Small intestine (tissue), 16 donors: ENCODE measurements at places on chromosomes 7 and 10.

DNA sequence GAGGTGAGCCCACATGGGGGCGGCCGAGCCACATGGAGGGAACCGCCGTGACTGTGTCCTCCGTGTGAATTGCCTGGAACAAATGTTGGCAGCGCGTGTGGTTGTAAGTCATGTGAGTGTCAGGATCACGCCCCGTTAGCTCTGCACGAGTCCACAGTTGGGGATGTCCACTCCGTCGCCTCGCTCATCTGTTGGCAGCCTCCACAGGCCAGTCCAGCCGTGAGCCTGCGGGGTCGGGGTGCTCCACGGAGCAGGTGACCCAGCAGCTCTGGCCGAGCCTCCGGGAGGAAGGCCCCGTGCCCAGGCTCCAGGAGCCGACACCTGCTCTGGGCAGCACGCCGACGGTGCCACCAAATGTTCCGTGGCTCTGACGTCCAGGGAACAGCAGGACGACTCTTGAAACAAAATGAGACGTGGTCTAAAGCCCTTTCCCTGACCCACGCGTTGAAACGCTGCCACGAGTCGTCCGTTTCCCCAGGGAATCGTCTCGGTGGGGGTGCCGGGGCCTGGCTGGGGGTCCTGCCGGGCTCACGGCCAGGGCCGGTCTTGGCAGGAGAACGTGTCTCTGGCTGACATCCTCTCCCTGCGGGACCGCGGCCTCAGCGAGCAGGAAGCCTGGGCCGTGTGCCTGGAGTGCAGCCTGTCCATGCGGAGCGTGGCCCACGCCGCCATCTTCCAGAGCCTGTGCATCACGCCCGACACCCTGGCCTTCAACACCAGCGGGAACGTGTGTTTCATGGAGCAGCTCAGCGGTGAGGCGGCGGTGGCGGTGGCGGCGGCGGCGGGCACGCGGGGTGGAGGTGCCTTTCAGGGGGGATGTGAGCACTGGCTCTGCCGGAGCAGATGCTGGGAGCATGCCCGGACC, 7.0 kb downstream of the KNDC1 start:
- no peak overlapping the region for H3K4me3 ChIP-seq
- H3K27ac ChIP-seq = no peak overlapping the region
- no peak for DNase-seq
- no peaks in the 10 kb centered on the region for H3K36me3 ChIP-seq

DNA sequence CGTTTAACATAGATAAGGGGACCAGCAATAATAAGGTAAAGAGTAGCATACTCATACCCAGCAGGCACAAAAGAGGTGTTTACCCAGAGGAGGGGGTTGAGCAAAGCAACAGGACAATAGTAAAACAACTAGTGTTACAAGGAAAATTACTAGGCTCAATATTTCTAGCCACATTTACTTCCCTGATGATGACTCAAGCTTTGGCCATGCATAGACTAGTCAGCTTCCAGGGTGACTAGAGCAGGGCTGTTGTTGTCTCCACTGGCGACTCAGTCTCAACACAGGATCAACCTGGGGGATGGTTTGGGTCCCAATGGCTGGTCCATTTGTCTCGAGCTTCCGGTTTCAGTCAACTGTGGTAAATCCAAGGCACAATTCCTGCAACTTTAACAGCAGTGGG, 217.7 kb upstream of the KCND2 start:
- H3K4me3 ChIP-seq = no peak overlapping the region
- H3K27me3 ChIP-seq = no peaks in the 10 kb centered on the region
- no peak overlapping the region for H3K27ac ChIP-seq

DNA sequence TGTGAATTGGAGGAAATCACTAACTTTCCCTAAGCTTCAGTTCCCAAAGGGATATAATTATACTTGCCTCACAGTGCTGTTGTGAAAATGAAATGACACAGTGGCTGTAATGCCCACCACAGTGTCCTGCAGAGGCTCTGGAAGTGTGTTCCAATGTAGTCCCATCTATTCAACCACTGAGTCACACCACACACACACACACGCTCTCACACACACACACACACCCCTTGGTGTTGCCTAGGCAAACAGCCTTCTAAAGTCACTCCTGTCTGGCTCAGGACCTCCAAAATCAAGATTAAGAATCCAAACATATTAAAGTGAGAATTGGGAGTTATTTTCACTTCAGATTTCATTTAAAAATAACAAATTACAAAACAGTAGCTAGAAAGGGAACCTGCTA, 73.3 kb downstream of the NRCAM start:
- no peaks in the 10 kb centered on the region for H3K4me1 ChIP-seq
- H3K4me3 ChIP-seq = no peak overlapping the region
- DNase-seq = no peak

GRCh38 chr7:90595342-90595800, 750 bp upstream of the CDK14 start:
- no peaks in the 10 kb centered on the region for H3K36me3 ChIP-seq
- no peaks in the 10 kb centered on the region for H3K27me3 ChIP-seq
- DNase-seq = no peak

DNA sequence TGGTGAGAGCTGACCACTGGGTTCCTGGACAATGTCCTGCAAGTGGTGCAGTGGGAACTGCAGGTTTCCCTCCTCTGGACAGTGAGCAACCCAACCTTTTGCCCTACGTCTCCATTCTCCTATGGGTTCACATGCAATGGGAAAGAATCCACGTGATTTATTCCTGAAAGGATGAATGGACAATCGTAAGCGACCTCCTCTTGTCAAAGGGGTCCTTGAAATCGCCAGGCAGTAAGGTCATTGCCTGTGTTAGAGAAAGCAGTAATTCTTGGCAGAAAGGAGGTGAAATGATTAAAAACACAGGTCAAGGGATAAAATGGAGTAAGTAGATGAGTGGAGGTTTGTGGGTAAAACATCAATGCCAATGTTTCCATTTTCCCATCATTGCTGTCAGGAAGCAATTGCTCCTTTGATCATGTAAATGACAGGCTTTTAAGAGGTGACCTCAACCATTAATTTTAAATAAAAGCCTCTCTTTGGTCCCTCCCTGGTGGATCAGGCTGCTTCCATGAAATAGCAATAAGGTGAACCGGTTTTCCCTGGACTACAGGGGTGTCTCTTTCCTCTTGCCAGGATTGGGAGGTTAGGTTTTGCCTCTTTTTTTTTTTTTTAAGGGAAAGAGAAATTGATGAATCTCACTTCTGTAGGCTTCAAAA, 330.0 kb upstream of the PRKCQ start:
- no peaks in the 10 kb centered on the region for H3K4me1 ChIP-seq
- H3K27me3 ChIP-seq = no peaks in the 10 kb centered on the region
- no peaks in the 10 kb centered on the region for H3K36me3 ChIP-seq
- no peak overlapping the region for H3K4me3 ChIP-seq
- H3K27ac ChIP-seq = no peak overlapping the region
